CD8-positive, alpha-beta memory T cell (primary cell): ENCODE measurements at places on chromosomes 2 and 18. TPM values are rescaled to one million over a fixed set of nuclear protein-coding genes. Genes with fewer than 3 reads are reported as not detected.

DNA sequence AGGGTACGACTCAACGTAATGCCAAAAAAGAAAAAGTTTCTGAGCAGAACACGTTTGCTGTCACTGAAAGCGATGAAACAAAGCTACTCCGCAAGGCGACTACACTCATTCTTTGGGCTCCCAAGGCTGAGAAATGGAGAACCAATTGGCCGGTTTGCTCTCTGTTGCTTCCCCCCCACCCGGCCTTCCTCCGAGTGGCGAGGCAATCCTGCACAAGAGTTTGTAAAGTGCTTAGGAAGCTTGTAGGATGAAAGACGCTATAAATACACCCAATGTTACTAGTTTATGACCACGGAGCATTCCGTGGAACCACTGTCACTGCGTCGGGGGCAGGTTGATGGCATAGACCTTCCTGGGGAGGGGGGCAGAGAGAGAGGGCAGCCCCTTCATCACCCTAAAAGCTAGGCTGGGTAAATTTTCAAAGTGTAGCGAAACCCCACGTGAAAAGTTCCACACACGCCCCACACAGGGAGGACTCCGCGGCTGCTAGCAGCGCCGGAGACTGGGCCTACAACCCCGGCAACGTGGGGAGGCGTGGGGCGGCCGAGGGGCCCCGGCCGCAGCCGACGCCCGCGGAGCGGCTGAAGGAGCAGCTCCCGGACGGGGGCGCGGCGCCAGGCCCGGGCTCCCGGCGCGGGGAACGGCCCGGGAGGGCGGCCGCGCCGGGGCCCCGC is 915 bp downstream of the CUL3 start:
- H3K27me3 ChIP-seq: no peaks in the 10 kb centered on the region
- peak overlapping the region; percentile 89 for H3K4me3 ChIP-seq
- peak; percentile 28 for DNase-seq

DNA sequence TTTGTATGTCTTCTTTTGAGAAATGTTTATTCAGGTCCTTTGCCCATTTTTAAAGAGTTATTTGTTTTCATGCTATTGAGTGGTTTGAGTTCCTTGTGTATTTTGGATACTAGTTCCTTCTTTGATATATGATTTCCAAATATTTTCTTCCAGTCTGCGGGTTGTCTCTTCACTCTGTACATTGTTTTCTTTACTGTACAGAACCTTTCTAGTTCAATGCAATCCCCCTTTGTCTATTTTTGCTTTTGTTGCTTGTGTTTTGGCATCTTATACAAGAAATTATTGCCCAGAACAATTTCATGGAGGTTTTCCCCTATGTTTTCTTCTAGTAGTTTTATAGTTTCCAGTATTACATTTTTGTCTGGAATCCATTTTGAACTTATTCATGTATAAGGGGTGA is 62.5 kb upstream of the ACVR1C start:
- DNase-seq: no peak
- no peaks in the 10 kb centered on the region for H3K27me3 ChIP-seq
- no peak overlapping the region for H3K27ac ChIP-seq

- H3K36me3 ChIP-seq: no peaks in the 10 kb centered on the region
- no peaks in the 10 kb centered on the region for H3K27me3 ChIP-seq
- no peak for DNase-seq
Measured at GRCh38 chr18:72762515-72763122, 105.2 kb downstream of the NETO1 start.

DNA sequence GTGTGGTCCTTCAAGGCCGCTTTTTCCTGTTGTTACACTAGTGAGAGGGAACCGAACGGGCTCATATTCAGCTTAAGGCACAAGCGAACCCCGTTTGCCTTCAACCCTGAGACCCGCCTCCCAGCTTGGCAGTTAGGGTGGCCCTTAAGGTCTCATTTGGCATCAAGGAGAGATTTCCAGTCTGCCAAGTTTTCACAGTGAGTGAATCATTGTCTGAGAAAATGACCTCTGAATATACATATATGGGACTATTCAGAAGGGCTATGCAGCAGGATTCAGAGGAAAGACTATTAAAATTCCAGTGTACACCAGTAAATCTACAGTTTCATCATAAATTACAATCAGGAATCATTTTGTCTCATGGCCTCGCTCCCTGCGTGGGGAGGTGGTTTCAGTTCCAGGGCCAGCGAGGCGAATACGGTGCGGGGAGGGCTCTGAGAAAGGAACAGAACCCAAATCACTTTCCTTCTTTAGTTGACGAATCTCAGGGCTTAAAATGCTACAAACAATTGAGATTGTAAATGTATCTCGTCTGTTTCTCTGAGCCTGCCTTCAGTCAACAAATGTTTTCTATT is 231.4 kb downstream of the FAM210A start:
- no peak for DNase-seq
- H3K4me1 ChIP-seq: no peaks in the 10 kb centered on the region
- H3K4me3 ChIP-seq: no peak overlapping the region
- no peaks in the 10 kb centered on the region for H3K27me3 ChIP-seq
- H3K36me3 ChIP-seq: no peaks in the 10 kb centered on the region
- H3K27ac ChIP-seq: no peak overlapping the region

DNA sequence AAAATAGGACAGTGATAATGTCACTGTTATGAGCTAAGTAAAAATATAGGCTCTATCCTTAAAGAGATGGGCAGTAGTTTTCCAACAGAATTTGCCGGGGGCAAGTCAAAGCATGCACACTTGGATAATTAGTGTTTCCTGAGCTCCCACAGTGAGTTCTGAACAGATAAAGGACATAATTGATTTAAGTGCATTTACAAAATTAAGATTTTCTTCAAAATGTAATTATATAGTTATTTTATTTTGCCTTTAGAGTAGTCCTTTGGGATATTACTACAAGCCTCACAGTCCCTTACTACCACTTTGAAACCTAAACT is 107.6 kb downstream of the RAPGEF4 start:
- DNase-seq: no peak
- H3K27ac ChIP-seq: no peak overlapping the region
- no peaks in the 10 kb centered on the region for H3K27me3 ChIP-seq
- no peaks in the 10 kb centered on the region for H3K36me3 ChIP-seq
- no peaks in the 10 kb centered on the region for H3K4me1 ChIP-seq
- H3K4me3 ChIP-seq: no peak overlapping the region

- no peaks in the 10 kb centered on the region for H3K27me3 ChIP-seq
- peak overlapping the region; percentile 60 for H3K4me3 ChIP-seq
- no peaks in the 10 kb centered on the region for H3K4me1 ChIP-seq
- peak; percentile 81 for DNase-seq
Measured at GRCh38 chr2:126776692-126777619, 121.0 kb downstream of the GYPC start.

DNA sequence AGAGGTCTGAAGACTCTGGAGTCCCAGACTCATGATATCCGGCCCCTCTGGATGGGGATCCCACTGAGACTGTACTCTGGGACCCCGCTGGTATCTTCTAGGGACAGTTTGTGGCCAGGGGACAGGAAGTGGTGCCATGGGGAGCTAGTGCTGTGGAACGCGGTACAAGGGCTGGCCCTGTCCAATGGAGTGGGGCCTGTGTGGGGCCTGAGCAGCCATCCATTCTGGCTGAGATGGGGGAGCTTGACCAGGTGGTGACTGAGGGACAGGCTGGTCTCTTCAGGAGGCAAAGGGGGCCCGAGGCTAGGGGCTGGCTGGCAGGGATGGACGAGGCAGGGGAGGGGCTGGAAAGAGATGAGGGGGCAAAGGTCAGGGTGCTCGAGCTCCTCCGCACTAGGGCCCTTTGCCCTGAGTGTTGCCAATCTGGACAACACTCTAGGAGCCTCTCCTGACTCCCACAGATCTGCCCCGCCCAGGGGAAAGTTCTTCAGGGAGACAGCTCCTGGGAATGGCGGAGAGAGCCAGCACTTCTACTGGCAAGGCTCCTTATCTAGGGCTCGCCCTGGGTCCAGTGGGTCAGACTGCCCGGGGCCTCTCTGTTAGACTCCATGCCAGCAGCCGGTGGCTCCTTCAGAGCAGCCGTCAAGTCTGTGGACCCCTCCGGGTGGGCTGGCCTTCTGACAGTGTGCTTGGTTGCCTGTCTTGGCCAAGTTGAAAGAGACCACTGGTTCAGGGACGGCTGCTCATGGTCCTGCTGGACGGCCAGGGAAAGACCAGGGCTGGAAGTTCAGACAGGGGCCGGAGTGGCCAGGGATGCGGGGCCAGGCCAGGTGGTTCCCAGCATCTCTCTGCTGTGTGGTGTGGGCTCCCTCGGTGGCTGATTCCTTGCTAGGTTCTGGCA is 12.3 kb downstream of the MALL start:
- no peak for DNase-seq
- H3K4me1 ChIP-seq: no peaks in the 10 kb centered on the region
- H3K27me3 ChIP-seq: no peaks in the 10 kb centered on the region
- H3K36me3 ChIP-seq: no peaks in the 10 kb centered on the region
- H3K27ac ChIP-seq: no peak overlapping the region

NR4A2 gene
- total RNA-seq: 19.7 TPM

GRCh38 chr2:237670641-237671040 is 43.3 kb downstream of the LRRFIP1 start:
- H3K4me3 ChIP-seq: no peak overlapping the region
- H3K27me3 ChIP-seq: no peaks in the 10 kb centered on the region
- DNase-seq: no peak
